ENCODE measurements at places on chromosomes 16 and 17.

- no peak for DNase-seq
Measured at GRCh38 chr16:27239906-27240655, 28.5 kb downstream of the NSMCE1 start.

GRCh38 chr17:30848021-30848420 lies 16.3 kb downstream of the ATAD5 start:
- no peak for DNase-seq

- DNase-seq = no peak
Measured at GRCh38 chr17:41334385-41335305, 16.0 kb downstream of the KRT33A start.

DNA sequence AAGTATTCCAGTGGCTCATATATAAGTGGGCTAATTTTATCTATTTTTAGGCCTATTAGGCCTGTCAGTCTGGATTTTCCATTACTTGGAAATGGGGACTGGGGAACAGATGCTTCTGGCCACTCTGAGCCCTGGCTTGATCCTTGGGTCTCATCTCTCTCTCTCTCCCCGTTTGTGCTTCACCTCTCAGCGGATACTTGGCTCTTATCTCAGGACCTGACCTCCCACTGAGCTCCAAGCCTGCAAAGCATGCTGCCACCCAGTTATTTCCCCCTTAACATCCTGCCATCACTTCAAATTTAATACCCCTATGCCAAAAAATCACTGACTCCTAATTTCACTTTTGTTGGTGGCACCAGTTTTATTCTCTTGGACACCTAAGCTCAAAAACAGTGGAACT lies 4.2 kb downstream of the ZNF843 start:
- no peak for DNase-seq

DNA sequence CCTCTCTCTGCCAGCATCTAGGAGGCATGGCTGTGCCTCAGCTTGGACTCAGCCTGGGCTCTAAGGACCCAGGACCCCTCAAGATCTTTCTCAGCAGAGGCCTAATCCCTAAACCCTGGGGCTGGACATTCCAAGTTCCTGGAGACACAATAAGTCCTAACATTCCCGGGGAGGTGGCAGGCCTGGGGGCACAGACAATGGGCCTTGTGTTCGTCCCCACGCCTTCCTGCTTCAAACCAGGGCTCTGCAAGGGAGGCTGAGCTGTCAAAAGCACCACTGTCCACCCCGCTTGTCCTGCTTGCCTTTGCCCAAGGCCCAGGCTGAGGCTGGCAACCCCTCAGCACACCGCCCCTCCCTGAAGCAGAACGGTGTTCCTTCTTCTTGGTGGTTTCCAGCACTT lies 13.7 kb downstream of the SDK2 start:
- DNase-seq = no peak

DNA sequence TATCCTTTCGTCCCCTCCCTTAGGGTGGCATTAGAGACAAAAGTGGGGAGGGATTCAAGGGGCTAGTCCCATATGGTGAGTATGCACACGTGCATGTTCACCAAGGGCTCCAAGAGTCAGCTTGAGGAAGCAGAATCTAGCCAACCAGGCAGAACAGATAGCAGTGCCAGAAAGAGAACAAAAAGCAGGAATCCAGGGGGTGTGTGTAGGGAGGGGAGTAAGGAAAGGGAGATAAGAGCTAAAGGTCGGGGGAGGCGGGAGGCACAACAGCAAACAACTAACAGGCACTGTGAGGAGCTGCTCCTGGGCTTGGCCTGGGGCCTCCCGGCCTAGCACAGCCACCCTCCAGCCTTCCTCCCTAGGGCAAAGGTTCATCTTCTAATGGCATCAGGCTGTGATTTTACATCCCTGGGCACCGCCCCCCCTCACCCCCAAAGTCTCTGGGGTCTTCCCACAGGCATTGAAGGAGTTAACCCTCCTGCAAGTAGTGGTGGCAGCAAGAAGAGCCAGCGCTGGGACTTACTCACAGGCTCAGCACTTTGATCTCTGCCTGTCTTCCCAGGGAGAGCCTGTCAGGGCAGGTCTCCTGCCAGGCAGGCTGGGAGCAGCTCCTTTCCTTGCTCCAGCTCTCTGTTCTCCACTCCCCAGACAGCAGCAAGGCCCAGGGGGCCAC lies 12.4 kb upstream of the SUPT4H1 start:
- DNase-seq = no peak

DNA sequence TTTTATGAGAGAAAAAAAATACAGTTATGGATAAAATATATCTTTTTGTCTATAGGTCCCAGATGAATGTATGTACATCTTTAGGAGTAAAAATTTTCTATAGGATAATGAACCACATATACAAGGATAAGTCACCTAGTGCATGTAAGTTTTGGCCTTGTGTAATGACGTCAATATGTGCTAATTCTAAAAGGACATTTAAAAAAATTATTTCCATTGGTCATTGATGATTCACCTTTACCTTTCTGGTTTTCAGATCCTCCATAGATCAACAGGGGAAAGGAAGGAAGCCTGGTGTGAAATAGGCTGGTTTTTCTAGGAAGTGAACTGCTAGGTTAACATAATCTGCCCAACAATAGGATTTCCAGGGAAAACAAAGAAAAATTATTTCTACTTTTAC lies 684.3 kb upstream of the SOX9 start:
- no peak for DNase-seq

GRCh38 chr16:82020051-82020450 lies 8.8 kb upstream of the SDR42E1 start:
- DNase-seq = no peak

- no peak for DNase-seq
Measured at GRCh38 chr16:63613701-63614100, 1508.2 kb downstream of the CDH11 start.

GRCh38 chr17:78818932-78819331 lies 21.7 kb downstream of the USP36 start:
- DNase-seq = peak; percentile 35

DNA sequence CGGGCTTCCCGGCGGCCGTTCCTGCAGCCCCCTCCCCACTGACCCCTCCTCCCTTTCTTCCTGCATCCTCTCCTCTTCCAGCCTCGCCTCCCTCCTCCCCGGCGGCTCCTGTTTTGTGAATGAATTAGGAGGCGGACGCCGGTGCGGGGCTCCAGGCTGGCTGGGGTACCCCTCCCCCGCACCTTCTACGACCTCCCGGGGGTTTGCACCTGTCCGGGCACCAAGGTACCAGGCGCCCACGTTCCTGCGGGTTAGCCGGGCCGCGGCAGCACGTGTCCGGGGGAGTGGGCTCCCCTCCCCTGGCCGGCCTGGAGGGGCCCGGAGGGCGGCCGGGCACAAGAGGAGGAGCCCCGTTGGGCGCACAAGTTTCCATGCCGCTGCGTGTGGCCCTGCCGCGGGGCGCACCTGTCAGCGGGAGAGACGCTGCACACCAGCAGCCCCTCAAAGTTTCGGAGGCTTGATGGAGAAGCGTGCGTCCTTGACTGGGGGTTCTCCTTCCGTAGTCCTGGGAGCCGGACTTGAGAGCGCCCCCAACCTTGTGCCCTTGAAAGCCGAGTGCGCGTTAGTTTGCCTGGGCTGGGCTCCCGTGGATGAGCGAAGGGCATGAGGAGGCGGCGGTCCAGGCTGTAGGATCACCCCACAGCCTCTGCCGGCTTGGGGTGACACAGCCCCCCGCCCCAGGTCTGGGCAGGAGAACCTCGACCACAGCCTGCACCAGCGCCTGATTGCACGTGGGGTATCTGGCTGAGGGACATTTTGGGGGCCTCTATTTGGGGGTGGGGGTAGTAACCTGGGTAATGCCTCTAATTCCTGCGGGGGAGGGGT lies 1.2 kb downstream of the HAS3 start:
- no peak for DNase-seq

DNA sequence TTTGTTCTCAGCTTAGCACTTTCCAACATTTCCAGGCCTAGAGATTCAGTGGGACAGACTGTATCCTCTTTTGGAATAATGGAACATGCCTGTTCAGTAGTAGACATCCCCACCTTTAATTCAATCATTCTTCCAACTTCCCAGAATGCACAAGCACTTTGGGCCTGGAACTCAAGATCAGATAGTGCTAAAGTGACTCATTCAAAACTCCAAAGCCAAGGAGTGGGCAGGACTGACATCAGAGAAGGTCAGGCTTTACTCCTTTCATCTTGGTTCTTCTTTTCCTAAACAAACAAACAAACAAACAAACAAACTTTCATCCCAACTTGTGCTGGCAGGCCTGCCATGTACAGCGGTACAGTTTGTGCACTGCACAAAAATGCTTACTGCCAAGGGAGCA lies 172.0 kb downstream of the AXIN2 start:
- no peak for DNase-seq
